Mesothelial cell of epicardium (in vitro differentiated cells): ENCODE measurements at places on chromosomes 3 and 15.

GRCh38 chr3:27615555-27615954 lies 106.6 kb downstream of the EOMES start:
- H3K4me3 ChIP-seq = no peak overlapping the region
- H3K4me1 ChIP-seq = no peaks in the 10 kb centered on the region

- H3K36me3 ChIP-seq = no peaks in the 10 kb centered on the region
- H3K4me1 ChIP-seq = peaks cover 10% of the 10 kb centered on the region
- H3K27me3 ChIP-seq = peaks cover 6% of the 10 kb centered on the region
- no peak for DNase-seq
- no peak within 1 kb of the TSS for H3K27ac ChIP-seq
- H3K4me3 ChIP-seq = no peak within 1 kb of the TSS
Measured at GRCh38 chr15:74748322-74748946, at the start of gene CYP1A2. CYP1A2 (plus strand) TSS chr15:74748845; CDS start chr15:74749739, 894 bp downstream.

GRCh38 chr3:9290566-9290965 lies 41.1 kb upstream of the SRGAP3 start:
- H3K4me3 ChIP-seq = no peak overlapping the region
- H3K27me3 ChIP-seq = no peaks in the 10 kb centered on the region
- no peak for DNase-seq
- H3K36me3 ChIP-seq = peaks cover 3% of the 10 kb centered on the region
- no peak overlapping the region for H3K27ac ChIP-seq

DNA sequence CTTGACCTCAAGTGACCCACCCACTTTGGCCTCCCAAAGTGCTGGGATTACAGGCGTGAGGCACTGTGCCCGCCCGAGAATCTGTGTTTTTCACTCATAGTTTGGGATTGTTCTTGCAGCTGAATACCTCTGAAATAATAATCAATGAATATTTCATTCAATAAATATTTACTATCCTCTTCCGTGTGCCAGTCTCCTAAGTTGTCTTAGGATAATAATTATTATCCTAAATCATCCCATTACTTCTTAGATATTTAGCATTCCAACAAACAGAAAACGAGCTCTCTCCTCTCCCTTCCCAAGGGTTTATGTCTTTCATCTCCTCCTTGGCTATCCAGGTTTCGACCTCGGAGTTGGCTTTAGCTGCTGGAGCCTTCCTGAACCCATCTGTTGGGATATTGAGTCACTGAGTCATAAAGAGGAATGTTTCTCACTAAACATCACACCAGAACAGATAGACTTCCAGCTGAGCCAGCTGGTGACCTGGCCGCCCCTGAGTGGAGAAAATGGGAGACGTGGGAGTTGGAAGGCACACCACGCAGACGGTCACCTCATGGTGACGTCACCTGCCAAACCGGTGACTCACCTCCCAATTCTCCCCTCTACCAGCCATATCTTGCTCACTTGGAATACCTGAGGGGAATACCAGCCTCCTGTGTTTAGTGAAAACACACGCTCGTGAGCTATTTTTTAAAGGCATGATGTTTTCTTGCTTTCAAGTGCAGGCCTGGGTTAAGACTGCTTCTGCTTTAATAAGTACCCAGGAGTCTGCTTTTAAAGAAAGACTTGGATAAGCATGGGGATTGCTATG lies 43.9 kb downstream of the BHLHE40 start:
- no peak overlapping the region for H3K4me3 ChIP-seq
- H3K36me3 ChIP-seq = no peaks in the 10 kb centered on the region
- H3K27ac ChIP-seq = peak overlapping the region; percentile 89
- peaks cover 20% of the 10 kb centered on the region for H3K4me1 ChIP-seq

DNA sequence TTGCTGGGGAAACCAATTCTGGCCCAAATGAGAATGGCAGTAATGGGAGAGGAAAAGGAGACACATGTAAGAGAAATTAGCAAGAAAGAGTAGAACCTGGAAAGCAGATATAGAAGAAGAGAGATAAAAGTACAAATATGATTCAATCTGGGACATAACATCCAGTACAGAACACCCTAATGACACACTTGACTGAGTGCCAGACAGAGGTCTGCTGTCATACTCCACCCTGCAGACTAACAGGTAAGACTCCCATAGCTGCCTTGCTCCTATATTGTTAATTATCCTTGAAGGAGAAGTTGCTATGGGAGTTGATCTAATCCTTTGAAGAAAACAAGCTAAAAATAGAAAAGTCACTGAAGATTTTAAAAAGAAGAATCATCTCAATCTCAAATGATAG lies 21.1 kb downstream of the CCPG1 start:
- no peak overlapping the region for H3K27ac ChIP-seq
- H3K36me3 ChIP-seq = peaks cover 23% of the 10 kb centered on the region
- H3K4me1 ChIP-seq = no peaks in the 10 kb centered on the region
- no peaks in the 10 kb centered on the region for H3K27me3 ChIP-seq

DNA sequence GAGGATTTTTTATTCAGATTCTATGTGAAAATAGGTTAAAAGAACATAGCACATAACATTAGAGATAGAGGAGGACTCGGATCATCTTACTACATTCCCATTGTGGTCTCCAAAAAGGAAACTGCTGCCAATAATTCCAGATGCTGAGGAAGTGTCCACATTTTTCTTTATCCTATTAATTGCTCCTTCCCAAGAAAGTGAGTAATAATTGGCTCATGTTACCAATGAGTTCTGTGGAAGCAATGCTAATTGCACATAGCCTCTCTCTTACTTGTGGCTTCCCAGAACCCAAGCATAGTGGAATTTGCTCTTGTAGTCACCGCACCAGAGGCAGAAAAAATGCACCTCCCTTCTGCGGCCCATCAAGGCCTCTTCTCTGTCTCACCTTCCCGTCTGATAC lies 208.4 kb downstream of the PLOD2 start:
- no peaks in the 10 kb centered on the region for H3K36me3 ChIP-seq
- no peaks in the 10 kb centered on the region for H3K4me1 ChIP-seq
- H3K27me3 ChIP-seq = no peaks in the 10 kb centered on the region
- no peak for DNase-seq
- no peak overlapping the region for H3K4me3 ChIP-seq

GRCh38 chr15:55530861-55531313 lies 22.9 kb upstream of the DNAAF4 start:
- H3K36me3 ChIP-seq = peaks cover 1% of the 10 kb centered on the region
- no peak overlapping the region for H3K4me3 ChIP-seq
- H3K27me3 ChIP-seq = no peaks in the 10 kb centered on the region
- DNase-seq = no peak
- peaks cover 11% of the 10 kb centered on the region for H3K4me1 ChIP-seq

GRCh38 chr3:163518065-163518464 lies 1560.2 kb downstream of the SI start:
- H3K27me3 ChIP-seq = no peaks in the 10 kb centered on the region
- H3K27ac ChIP-seq = no peak overlapping the region
- H3K36me3 ChIP-seq = no peaks in the 10 kb centered on the region
- no peak overlapping the region for H3K4me3 ChIP-seq
- no peak for DNase-seq
- no peaks in the 10 kb centered on the region for H3K4me1 ChIP-seq

- peaks cover 9% of the 10 kb centered on the region for H3K27me3 ChIP-seq
- DNase-seq = no peak
- H3K27ac ChIP-seq = no peak overlapping the region
- peaks cover 4% of the 10 kb centered on the region for H3K4me1 ChIP-seq
Measured at GRCh38 chr15:94174399-94174802, 57.0 kb upstream of the MCTP2 start.

DNA sequence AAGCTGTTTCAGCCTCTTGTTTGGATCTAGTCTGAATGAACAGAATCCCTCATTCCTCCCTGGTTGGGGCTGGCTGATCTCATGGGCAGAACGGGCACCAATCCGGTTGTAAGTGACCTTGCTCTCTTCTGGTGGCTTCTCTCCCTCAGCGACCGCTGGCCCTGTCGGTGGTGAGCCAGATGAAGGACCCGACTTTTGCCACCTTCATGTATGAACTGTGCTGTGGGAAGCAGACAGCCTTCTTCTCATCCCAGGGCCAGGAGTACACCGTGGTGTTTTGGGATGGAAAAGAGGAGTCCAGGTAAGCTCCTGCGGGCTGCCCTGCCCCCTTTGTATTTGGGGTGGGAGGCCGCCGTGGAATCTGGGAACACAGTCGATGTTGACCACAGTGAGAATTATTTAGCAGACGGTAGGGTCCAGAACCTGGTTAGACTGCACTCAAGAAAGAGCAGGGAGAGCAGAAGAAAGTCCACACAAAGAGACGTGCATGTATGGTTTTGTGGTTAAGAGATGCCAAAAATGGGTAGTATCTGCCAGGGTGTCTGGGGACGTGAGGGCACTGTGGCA lies 138.8 kb downstream of the LRRK1 start:
- H3K27me3 ChIP-seq = no peaks in the 10 kb centered on the region
- peaks cover 10% of the 10 kb centered on the region for H3K36me3 ChIP-seq

GRCh38 chr3:15305359-15305844 lies 27.0 kb downstream of the SH3BP5 start:
- H3K4me3 ChIP-seq = no peak overlapping the region
- peak overlapping the region; percentile 91 for H3K27ac ChIP-seq
- DNase-seq = peak; percentile 50
- H3K27me3 ChIP-seq = no peaks in the 10 kb centered on the region
- peaks cover 34% of the 10 kb centered on the region for H3K36me3 ChIP-seq

DNA sequence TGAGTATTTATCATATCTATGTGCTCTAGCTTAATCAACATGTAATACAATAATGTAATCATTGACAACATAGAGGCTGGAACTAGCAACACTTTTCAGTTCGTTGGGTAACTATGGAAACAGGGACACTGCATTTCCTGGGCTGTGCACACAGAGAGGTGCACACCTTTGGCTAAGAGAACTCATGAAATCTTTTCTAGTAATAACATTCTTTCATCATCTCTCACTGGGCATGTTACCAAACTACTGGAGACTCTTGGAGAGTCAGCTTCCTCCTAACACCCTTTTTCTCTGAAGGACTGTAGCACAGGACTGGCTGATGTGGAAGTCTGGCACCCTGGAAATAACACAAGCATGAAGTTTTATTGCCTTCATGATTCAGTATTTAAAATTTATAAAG lies 135.6 kb downstream of the KCNMB2 start:
- no peak overlapping the region for H3K4me3 ChIP-seq
- H3K4me1 ChIP-seq = peaks cover 42% of the 10 kb centered on the region
- no peaks in the 10 kb centered on the region for H3K27me3 ChIP-seq
- DNase-seq = no peak
- peak overlapping the region; percentile 55 for H3K27ac ChIP-seq

DNA sequence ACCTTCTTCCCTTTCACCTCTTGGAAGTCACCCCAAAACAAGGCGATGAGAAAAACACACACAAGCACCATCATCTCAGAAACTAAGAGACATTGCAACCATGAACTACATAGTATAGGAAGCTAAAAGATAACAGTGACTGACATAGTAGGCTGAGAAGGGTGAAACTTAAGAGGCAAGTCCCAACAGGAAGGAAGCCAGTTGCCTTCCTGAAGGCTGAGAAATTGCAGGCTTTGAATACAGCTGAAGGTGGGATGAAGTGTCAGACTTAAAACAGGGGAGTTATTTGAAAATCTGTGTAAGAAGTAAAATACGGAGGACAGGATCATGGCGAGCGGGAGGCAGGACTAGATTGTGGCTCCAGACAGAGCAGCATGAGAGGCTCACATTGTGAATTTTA lies 27.8 kb downstream of the SLC27A2 start:
- H3K27ac ChIP-seq = peak overlapping the region; percentile 68
- no peaks in the 10 kb centered on the region for H3K27me3 ChIP-seq

GRCh38 chr3:188124184-188124583 lies 29.8 kb upstream of the LPP start:
- no peaks in the 10 kb centered on the region for H3K36me3 ChIP-seq
- no peak for DNase-seq
- H3K27me3 ChIP-seq = peaks cover 21% of the 10 kb centered on the region
- H3K4me3 ChIP-seq = no peak overlapping the region

- H3K4me3 ChIP-seq = no peak overlapping the region
- no peak overlapping the region for H3K27ac ChIP-seq
- no peaks in the 10 kb centered on the region for H3K27me3 ChIP-seq
- H3K4me1 ChIP-seq = peaks cover 5% of the 10 kb centered on the region
- DNase-seq = no peak
- no peaks in the 10 kb centered on the region for H3K36me3 ChIP-seq
Measured at GRCh38 chr3:107441617-107442016, 64.4 kb downstream of the CCDC54 start.

DNA sequence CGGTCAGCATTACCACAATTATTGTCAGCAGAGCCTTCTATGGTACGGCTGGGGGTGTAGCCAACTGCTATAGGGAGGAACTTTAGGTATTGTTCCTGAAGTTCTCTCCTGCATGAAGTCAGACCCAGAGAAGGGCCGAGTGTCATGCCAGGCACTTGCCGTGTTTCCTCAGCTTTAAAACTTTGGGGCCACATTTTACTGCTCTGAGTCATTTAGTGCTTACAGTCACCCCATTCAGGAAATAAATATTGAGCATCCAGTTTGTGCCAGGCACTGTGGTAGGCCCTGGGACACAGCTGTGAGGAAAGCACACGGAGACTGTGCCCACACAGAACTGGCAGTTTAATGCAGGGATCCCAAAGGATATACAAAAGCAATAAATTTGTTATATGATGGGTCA lies 54.5 kb upstream of the APEH start:
- H3K36me3 ChIP-seq = no peaks in the 10 kb centered on the region
- no peak overlapping the region for H3K4me3 ChIP-seq
- no peak for DNase-seq
- peaks cover 20% of the 10 kb centered on the region for H3K4me1 ChIP-seq

DNA sequence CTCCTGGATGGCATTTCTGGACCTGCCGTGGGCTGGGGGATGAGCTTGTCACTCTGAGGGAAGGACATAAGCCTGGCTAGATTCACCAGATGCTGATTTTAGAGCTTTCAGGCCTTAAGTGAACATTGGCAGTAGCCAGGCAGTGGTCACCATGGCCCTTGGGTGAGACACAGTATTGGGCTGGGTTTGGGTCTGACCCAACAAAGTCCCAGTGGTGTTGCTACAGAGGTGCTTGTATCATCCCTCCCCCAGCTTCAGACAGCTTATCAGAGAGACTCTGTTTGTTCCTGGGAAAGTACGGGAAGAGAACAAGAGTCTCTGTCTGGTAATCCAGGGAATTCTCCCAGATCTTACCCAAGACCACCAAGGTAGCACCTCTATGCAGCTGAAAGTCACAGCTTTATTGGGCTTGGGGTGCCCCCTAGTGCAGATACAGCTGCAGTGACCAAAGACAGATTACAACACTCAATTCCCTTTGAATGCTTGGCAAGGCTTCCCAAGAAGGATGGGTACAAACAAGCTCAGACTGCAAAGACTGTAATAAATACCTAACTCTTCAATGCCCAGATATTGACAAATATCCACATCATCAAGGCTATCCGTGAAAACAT lies 9.8 kb upstream of the RUVBL1 start:
- no peak for DNase-seq
- H3K27ac ChIP-seq = no peak overlapping the region
- H3K27me3 ChIP-seq = peaks cover 41% of the 10 kb centered on the region
- no peaks in the 10 kb centered on the region for H3K36me3 ChIP-seq

GRCh38 chr3:142853270-142854168 lies 35.4 kb downstream of the PCOLCE2 start:
- no peaks in the 10 kb centered on the region for H3K27me3 ChIP-seq
- no peak overlapping the region for H3K27ac ChIP-seq
- no peaks in the 10 kb centered on the region for H3K36me3 ChIP-seq
- H3K4me3 ChIP-seq = no peak overlapping the region
- DNase-seq = no peak
